NCI-H2171 treated with DMSO at 0.1 percent for 48 hours (cell line): ENCODE measurements at places on chromosomes 7 and 10.

GRCh38 chr7:105876964-105877601, 684 bp upstream of the ATXN7L1 start:
- peak; percentile 76 for DNase-seq

- peak; percentile 61 for DNase-seq
Observed at GRCh38 chr10:30671026-30671616, 41.6 kb upstream of the LYZL2 start.

DNA sequence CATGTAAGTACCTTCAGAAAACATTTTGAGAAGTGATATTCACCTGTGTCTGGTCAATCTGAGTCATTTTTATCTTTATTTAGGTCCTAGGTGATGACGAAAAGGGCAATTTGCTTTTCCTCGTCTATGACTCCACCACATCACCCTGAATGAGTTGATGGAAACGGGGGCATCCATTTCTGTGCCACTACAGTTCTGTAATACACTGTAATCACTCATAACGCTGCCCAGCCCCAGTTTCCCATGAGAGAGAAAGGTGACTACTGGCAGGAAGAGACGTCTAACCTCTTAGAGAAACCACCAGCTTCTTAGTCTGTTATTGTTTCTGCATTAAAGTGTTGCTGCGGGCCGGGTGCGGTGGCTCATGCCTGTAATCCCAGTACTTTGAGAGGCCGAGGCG, 205.3 kb upstream of the MKLN1 start:
- no peak for DNase-seq

GRCh38 chr7:38178695-38179344, 775 bp downstream of the STARD3NL start:
- DNase-seq: peak; percentile 39

- peak; percentile 68 for DNase-seq
Observed at GRCh38 chr7:158016180-158017097, 571.2 kb downstream of the PTPRN2 start.

- DNase-seq: no peak
Observed at GRCh38 chr10:94307046-94307615, 55.6 kb downstream of the NOC3L start.

GRCh38 chr10:3010816-3011460, 56.4 kb upstream of the PFKP start:
- DNase-seq: peak; percentile 63

DNA sequence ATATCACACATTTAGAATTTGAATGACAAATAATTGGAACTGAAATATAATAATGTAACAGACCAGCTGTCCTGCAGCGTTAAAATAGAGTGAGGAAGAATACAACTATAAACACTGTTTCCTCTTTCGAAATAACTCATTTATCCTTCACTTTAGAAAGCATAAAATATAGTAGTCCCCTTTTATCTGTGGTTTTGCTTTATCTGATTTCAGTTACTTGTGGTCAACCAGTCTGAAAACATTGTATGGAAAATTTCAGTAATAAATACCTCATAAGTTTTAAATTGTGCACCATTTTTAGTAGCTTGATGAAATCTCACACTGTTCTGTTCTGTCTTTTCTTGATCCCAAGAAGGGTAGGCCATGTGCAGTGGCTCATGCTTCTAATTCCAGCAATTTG, 31.7 kb downstream of the POLR1F start:
- no peak for DNase-seq

DNA sequence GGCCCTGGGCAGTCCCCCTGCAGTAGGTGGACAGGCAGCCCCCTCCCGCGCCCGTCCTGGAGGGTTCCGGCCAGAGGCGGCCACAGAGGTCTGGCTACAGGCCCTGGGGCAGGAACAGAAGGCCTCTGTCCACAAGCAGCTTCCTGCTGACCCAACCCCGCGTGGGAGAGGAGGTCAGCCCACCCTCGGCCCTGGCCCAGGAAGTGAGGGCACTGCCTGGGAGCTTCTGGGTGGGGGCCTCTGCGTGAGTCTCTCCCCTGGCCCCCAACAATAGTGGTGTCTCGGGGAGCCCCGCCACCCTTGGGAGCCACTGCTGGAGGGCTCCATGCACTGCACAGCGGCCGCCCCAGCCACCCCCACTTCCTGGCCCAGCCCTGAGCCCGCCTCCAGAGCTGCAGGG, 4.7 kb downstream of the MICALL2 start:
- DNase-seq: no peak

DNA sequence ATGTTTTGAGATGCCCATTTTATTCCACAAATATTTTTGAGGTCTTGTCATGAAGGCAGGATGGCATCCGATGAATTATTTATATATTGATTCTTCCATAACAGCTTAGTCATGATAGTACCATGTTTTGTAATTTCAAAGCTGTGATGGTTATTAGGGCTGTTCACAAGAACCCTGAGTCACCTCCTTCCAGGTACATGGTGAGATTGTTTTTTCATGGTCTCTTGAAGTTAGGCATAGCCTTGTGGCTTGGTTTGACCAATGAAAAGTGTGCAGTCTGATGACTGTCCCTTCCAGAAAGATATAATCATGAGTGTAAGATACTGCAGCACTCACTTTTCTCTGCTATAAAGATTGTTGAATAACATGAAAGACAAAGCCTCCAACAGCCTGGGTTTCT, 274.8 kb downstream of the FGFR2 start:
- DNase-seq: no peak

GRCh38 chr7:4307316-4308204, 374.5 kb upstream of the FOXK1 start:
- no peak for DNase-seq

DNA sequence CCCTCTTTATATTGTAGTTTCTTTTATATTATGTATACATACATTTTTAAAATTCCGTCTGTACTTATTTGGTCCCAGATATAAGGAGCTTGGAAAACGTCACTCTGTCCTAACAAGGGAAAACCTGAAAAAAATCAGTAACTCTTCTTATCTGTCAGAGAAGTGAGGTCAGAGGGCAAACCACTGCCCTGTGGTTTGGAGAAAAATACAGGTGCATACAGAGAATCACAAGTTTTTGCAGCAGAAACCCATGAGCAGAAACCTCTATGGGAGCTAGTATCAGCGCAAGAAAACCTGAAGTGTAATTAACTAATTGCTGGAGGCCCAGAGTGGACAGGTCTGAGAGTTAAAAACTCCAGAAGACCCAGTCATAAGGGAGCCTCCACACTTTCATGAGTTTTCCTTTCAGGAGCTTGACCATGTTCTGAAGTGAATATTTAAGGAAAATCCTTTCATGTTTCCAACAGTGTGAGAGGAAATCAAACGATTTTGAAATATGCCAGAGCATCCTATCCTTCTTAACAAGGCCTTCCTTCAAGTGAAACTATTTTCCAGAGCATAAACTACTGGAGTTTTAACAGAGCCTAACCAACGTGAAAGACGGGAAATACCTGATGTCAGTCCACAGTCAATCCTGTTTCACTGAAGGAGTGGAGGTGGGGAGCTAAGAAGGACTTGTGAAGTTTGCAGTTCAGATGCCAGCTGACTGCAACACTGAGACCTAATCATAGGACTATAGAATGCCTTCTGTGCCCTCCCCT, 290.8 kb upstream of the BMPER start:
- DNase-seq: no peak

DNA sequence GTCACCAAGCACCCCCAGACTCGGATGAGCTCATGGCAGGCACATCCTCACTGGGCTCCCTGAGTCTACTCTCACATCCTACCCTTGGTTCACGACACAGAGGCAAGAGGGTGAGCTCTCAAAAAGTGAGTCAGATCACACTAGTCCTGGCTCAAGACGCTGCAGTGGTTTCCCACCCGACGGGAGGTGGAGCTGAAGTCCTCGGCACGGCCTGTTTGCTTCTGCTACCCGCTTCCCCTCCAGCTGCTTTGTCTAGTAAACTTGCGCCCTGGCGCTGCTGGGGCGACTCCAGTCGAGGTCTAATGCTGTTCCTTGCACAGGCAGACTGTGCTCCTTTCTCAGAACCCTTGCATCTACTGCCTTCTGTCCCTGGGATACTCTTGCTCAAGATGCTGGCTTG, 13.5 kb upstream of the SFMBT2 start:
- DNase-seq: no peak

- no peak for DNase-seq
Observed at GRCh38 chr10:11112718-11113117, 95.0 kb downstream of the CELF2 start.

DNA sequence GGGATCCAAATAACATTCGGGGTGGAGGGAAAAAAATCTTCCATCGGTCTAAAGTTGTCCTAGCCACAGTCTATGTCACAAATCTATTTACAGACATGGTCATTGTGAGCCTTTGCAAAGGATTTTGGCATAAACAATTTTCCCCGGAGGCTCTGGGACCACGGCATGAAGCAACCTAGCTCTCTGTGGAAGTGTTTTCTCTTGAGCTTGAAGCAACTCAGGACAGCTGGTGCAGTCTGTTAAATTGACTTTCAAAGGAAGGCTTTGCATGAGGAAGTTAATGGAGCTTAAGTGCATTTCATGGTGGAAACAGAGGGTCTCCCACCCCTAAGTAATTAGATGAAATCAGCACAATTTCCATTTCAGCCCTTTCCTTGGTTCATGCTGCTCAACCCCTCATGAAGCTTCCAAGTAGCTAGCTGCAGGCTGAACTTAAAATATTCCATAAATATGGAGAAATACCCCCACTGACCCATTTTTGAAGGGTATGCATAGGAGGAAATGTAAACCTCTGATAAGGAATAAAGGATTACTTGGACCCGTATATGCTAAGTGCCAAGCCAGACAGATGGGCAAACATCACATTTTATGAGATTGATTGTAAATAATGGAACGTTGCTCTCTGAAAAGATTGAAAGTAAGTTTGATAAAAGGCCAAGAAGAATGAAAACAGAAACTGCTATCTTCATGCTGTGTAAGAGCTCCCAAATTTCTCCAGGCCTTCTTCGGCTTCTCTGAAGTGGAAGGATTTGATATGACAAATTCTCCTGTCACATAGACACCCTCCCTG, 39.9 kb downstream of the CCDC3 start:
- peak; percentile 34 for DNase-seq

DNA sequence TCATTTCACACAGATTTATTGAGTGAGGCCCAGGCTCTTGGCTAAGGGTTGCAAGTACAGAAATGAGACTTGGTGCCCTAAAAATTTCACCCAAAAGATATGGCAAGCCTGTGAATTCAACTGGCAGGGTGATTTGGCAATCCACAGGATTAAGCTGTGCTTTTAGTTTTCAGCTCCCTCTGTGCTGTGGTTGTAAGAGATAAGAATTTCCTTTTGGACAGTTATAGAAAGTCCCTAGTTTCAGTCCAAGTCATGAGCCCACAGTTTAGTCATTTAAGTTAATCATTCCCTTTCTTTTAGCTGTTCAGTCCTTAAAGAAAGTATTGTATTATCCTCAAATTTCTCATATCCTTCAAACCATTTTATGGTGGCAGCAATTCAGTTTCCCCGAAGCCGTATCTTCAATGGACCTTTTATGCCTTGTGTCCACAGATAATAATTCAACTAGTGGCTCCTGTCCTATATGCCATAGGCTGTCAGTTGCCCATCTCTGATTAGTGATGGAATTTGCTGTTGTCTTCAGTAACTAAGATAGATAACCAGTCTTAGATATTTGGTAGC, 73.4 kb upstream of the NAMPT start:
- DNase-seq: no peak

DNA sequence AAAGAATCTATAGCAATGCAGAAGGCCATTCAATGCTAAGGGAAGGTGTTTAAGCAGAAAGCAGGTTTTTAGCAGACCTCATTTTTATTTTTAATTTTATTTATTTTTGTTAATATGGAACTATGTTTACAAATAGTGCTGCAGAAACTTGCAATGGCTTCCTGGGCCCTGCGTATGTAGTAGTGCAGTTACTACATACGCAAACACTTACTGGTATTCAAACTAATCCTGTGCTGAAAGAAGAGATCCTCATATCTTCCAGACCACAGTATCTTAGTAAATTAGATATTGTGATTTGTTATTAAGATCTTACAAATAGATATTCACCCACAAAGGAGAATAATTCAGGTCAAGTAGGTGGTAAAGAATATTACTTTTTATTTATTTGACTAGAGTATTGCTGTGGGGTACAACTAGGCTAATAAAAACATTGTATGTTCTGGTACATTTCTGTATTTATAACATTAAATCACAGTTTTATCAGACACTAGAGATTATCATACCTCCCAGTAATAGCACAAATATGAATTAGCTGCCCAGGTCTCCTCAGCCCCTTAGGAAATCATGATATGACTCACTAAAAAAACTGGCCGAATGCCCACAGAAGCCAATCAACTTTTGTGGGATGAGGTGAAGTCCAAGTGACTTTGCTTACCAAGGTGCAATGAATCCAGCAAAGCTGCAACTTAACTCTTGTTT, 57.6 kb downstream of the RNLS start:
- DNase-seq: no peak

- no peak for DNase-seq
Observed at GRCh38 chr10:116819999-116820677, 29.2 kb upstream of the ENO4 start.

GRCh38 chr10:129850316-129850715, 113.8 kb downstream of the EBF3 start:
- DNase-seq: no peak

- DNase-seq: no peak
Observed at GRCh38 chr10:86300399-86300925, 66.1 kb downstream of the GRID1 start.

- no peak for DNase-seq
Observed at GRCh38 chr10:114925587-114926586, 12.1 kb upstream of the TRUB1 start.

DNA sequence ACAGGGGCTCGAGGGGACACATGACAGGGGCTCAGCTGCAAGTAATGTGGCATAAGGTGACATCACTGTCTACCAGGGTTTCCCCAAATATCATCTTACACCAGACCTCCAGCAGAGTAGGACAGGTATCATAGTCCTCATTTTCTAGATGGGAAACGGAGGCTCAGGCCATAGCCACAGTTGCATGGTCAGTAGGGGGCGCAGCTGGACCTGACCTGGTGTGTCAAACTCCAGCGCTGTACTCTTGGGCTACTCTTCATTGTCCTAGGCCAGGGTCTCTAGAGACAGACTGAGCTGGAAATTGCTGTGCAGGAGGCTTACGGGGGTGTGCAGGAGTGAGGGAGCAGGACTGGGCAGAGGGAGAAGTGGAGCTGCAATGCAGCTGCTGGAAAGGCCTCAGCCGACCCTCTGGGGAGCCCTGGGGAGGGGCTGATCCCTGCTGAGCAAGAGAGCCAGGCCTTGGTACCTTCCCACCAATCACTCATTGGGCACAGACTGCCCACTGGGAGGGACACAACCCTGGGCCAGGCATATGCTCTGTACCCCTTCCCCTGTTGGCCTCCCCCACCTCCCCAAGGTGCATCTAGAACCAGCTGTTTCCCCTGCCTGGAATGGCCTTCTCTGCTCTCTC, 89.9 kb downstream of the CDH23 start:
- no peak for DNase-seq
